ENCODE measurements at places on chromosomes 6 and 20.

DNA sequence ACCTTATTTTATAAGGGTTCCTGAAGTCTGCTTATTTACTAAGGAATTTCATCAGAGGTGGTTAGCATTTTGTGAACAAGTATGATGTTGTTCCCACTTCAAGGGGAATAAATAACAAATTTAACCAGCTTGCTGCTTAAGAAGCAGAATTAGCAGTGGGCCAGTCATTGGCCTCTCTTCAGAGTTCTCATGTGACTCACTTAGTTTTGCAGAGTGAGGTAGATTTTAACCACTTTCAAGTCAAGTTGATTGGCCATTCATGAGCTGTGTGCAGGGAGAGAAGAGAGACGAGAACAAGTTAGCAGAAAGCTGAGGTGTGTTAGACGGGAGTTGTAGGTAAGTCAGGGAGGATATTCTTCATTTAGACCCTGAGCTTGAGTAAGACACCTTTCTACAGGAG, 18.1 kb downstream of the TOP1 start:
- no peak for DNase-seq

DNA sequence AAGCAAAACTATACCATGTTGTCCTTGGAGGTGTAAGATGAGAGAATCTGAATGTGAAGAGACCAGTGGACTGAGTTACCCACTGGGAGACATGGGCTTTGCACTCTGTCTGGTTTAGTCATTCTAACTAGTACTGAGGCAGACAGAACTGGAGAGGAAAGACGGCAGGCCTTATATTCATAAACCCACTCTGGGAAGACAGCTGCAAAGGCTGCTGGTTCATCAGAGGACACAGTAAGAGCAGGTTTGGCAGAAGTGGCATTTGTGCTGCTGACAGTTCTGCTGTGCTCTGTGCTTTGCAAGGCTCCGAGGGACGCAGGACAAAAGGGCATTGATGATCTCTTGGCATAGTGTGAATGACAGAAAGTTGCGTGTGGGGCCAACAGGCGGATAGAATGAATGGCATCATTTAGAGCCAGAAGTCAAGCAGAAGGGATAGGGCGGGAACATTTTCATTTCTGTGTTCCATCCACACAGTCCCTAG, 142.3 kb upstream of the TENT5A start:
- peak; percentile 98 for DNase-seq

- DNase-seq = peak; percentile 49
Observed at GRCh38 chr6:24743265-24743943, 24.4 kb upstream of the C6orf62 start.

DNA sequence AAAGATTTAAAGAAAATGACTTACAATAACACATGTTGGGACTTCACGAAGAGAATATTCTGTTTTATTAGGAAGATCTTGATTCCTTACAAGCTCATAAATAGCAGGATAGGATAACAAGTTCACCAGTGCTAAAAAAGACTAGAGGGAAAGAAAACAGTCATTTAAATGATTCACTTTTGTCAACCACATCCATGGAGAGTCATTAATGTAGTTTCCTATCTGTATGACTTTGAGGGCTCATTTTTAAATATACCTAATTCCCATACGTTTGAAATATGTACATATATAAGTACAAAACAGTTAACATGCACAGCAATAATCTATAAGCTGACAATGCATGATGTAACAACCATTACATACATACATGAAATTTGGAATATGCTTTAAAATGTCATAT, 111.1 kb downstream of the TBC1D32 start:
- DNase-seq = no peak

- DNase-seq = no peak
Observed at GRCh38 chr6:168582571-168582981, 141.6 kb downstream of the SMOC2 start.

DNA sequence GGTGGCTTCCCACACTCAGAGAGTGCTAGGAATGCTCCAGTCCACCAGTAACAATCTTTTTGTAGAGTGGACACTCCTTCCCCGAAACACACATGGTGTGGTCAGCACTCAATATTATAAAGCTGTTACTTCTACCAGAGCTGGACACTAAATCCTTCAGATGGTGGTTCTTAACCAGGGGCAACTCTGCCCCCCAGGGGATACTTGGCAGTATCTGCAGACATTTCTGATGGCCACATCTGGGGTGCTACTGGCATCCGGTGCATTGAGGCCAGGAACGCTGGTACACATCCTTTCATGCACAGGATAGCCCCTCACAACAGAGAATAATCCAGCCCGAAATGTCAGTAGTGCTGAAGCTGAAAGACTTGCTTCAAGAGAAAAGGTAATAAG, 124.4 kb downstream of the NFATC2 start:
- DNase-seq = no peak

DNA sequence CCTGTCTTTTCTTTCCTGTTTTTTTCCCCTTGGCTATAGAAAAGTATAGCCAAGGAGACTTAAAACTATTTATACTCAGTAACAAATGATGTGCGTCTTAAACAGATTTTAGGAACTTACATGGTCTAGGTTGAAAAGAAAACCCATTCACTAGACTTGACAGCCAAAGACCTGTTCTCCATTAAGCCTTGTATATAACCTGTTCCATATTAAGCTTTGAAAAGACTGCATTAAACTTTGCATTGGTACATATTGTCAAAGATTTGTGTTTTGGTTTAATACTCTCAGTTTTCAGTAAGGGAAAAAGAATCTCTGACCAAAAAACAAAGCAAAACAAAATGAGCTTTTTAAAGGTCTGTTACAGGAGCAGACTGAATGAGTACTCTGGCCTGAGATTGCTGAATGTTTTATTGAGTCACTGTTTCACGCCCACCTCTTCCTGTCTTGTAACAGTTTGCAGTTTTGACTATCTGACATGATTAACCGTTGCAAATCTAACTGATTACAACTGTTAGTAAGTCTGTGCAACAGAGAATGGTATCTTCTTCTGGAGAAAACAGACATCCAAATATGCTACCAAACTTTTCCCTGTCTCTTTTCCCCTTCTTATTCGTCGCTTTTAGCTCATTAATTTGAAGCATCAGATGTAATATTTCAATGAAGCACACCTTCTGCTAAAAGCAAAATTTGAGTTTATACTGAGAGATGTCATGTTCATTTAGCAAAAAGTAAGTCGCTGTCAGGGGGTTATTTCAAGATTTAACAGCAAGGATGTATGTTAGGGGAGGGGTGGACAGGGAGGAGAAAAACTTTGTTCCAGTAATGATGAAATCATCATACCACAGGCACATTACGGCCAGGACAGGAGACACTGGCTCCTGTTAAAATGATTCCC, 59.1 kb upstream of the SUPT3H start:
- peak; percentile 68 for DNase-seq

DNA sequence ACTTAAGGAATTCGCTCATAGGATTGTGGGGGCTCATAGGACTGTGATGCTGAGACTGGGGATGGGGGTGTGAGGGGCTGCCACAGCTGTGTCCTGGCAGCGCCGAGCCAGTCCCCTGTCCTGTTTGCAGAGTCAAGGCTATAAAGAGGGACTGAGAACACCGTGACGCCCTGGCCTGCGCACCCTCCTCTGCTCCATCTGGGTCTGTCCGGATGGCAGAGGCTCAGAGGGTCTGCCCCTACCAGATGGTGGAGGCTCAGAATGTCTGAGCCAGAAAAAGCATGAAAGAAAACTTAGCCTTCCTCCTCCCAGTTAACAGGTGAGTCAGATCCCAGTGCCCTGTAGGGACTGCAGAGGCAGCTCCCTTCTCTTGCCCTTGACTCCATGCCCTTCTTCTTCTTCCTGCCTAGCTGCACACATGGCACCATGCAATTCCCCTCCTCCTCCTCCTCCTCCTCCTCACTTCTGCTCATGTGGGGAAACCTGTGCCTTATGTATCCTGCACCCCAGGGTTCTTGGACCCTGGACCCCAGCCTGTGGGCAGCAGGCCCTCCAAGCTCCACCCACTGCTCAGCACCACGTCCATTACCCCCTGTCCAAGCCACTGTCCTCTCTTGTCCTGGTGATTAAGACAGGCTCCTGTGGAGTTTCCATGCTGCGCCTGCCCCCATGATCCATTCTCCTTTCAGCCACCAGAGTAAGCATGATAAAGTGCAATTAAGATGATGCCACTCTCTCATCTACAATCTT, 410.0 kb upstream of the SULF2 start:
- DNase-seq = no peak

DNA sequence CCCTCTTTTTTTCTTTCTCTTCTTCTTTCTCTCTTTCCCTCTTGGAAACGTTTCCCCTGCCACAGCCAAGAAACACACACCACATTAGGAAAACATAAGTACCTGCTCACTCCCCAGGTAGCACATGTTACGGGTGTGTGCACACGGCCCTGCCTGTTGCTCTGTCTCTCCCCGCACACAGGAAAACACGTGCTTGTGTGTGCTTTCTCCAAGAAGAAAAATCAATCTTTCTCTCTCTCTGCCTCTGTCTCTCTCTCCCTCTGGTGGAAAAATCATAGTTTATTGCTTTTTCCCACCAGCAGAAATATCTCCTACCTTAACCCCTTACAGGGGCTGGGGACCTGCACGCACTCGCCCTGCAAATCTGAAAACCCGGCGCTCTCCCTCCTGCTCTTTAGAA, 102.3 kb downstream of the EDN3 start:
- DNase-seq = peak; percentile 36

DNA sequence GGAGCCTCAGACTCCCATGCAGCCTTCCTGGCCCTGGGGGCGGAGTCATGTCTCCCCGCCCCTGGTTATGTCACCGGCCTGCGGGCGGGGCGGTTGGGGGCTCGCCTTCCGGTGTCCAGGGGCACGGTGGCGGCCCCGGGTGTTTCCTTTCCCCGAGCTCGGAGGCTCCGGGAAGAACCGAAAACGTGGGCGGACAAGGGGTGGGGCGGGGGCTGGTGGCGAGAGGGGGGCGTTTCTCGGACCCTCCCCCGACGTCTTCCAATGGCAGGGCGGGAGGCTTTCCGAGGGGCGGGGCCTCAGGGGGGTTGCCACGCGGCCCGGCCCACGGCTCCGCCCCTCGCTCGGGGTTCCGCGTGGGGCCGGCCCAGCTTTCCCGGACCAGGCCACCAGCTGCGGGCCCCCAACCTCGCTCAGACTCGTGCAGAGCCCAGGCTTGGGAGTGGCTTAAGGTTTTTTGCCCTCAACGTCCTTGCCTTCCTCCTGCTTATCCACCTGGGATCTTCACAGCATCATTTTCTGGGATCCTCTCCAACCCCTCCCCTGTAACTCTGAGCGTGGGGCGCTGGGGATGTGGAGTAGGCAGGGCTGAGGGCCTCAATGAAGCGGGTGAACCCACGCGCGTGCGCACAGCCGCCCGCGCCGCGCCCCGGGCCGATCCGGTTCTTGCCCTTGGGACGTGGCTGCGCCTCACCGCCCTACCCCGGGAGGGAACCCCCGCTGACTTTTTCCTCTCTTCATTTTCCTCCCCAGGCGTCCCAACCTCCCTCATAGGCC, 2.1 kb upstream of the NRN1 start:
- DNase-seq = peak; percentile 76

DNA sequence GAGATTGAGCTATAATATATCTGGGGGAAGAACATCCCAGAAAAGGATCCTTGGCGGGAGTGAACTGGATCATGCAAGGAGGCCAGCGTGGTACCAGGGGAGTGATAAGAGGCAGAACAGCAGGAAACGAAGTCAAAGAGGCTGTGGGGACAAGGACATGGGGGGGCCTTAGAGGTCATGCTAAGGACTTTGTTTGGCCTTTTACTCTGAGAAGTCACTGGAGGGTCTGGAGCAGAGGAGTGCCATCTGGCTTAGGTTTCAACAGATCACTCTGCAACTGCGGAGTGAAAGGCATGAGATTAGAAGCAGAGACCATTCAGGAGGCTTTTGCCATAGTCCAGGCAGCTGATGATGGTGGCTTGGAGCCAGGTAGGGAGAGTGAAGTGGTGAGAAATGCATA, 24.3 kb downstream of the MRAP2 start:
- no peak for DNase-seq
